ENCODE measurements at places on chromosomes 7 and 10. TPM values are rescaled to one million over a fixed set of nuclear protein-coding genes. Genes with fewer than 3 reads are reported as not detected.

GRCh38 chr7:86282014-86282682 is 361.6 kb upstream of the GRM3 start:
- no peak for DNase-seq

- DNase-seq = no peak
Measured at GRCh38 chr7:151124481-151124880, 38.2 kb downstream of the AGAP3 start.

Gene GHRHR
- total RNA-seq = not detected

GRCh38 chr7:115885550-115885949 is 145.0 kb downstream of the TFEC start:
- DNase-seq = no peak

Gene EPO
- total RNA-seq = not detected

Data from prostate gland (tissue), 2 donors.